ENCODE measurements at places on chromosomes 12 and 14.

DNA sequence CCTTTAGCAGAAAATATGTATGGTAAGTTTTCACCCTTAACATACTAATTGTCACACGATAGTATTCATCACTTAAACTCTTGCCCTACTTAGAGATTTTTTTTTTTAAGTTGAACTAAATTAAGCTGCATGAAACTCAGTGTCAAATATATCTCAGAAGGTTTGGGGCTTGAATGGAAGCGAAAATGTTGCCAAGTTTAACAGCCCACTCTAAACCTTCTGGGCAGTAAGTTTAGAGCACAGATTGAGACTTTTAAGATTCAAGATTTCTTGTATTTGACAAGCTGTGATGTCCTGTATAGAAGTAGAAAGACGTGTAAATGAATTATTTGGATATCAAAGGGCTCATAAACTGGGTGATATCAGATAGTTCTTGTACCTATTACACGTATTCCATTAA is 287.3 kb upstream of the FLRT2 start:
- no peak for DNase-seq

GRCh38 chr14:100017553-100017952 is 47.7 kb upstream of the EVL start:
- DNase-seq, result no peak

DNA sequence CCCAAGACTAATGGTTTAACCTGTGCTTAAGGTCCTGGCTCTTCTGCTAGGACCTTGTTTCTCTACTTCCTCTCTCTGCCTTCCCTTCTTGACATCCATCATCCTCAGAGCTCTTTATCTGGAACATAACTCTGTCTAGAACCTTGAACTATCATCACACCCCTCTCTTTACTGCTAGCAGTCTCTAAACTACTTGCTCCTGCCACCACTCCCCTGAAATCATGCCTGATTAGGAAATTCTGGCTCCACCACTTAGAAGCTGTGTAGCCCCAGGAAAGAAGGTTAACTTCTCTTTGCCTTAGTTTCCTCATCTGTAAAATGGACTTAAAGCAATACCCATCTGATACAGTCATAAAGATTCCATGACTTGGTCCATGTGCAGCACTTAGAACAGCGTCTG is 9.1 kb downstream of the SLC38A1 start:
- DNase-seq, result no peak

DNA sequence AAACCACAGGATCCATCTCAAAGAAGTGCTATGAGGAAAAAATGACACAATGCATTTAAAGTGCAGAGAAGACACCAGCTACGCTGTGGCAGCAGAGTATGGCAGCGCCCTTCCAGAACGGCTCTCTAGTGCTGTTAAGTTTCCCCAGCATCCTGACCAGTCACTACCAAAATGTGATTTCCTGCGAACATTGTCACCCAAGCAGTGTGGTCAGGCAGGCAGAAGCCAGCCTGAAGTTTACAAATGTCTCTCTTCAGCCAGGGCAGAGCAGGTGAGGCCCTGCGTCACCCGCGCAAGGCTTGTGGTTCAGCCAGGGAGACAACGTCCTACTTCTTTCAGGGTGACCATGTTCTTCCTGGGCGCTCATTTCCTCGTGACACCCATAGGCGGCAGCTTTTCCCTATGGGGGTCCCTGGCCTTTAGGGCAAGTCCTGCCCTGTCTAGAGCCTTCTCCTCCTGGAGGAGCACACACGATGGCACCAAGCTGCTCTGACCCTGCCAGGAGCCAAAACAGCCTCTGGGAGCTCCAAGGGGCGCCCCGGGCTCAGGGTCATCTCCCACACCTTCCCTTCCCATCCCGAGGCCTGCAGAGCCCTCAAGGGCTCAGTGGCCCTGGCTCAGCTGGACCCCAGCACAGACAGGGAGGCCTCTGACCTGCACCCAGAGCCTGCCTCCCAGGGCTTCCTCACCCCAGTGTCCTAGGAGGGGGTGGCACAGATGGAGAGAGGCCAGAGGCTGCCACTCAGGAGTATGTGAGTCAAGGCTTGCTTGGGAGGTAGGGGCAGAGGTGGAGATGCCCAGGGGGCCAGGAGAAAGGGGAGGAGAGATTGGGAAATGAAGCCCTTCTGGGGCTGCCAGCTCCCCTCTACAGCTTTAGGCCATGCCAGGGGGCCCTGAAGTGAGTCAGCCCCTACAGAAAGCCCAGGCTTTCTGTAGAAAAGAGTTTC is 41.9 kb downstream of the PSMA6 start:
- no peak for DNase-seq

DNA sequence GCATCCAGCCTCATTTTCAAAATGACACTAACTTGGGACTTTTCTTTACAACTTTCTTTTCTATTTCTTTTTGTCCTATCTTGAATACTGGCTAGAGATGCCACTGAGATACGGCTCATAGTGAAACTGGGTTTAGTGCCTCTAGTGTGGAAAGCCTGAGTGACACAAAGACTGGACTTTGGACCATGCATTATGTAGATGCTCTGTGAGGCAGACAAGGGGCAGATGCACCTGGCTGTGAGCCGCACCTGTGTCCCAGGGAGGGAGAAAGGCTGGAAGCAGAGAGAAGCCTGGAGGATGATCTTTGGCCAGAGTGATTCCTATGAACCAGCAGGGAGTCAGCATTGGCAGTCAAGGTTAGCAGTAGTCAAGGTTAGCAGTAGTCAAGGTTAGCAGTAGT is 852.3 kb upstream of the TMEM132C start:
- no peak for DNase-seq

DNA sequence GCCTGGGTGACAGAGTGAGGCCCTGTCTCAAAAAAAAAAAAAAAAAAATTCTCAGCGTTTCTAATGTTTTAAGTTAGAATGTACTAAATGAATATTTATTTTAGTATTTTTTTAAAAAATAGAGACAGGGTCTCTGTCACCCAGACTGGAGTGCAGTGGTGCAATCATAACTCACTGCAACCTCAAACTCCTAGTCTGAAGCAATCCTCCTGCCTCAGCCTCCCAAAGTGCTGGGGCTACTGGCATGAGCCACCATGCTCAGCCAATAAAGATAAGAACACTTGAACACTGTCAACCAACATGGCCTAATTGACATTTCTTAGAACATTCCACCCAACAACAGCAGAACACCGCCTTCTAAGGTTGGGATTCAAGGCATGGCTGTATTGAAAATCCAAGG is 5.1 kb upstream of the DYNC1H1 start:
- no peak for DNase-seq

DNA sequence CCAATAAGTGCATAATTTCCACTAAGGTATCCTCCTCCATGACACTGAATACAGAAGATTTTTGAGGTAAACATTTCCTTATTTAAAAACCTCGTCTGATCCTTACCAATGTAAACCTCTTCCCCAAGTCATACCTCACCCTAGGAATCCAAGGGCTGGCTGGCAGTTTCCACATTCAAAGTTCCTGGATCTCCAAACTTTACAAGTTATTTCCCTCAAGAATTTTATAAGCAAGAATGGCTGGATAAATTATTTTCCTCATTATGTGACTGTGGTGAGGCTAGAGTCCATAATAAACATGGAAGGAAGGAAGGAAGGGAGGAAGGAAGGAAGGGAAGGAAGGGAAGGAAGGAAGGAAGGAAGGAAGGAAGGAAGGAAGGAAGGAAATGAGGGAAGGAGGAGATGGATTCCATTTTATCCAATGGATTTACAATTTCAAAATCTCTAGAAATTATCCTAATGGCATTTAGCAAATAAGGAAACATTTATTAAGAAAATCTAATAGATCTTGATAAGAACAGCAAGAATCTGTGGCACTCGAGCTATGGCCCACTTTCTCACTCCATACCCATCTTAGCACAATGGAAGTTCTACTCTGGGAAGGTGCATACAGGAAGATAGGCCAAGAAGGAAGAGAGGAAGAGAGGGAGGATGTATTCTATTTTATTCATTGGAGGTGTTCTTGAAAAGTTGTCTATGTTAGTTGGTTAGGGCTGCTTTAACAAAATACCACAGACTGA is 477.8 kb upstream of the TMPO start:
- DNase-seq, result no peak

DNA sequence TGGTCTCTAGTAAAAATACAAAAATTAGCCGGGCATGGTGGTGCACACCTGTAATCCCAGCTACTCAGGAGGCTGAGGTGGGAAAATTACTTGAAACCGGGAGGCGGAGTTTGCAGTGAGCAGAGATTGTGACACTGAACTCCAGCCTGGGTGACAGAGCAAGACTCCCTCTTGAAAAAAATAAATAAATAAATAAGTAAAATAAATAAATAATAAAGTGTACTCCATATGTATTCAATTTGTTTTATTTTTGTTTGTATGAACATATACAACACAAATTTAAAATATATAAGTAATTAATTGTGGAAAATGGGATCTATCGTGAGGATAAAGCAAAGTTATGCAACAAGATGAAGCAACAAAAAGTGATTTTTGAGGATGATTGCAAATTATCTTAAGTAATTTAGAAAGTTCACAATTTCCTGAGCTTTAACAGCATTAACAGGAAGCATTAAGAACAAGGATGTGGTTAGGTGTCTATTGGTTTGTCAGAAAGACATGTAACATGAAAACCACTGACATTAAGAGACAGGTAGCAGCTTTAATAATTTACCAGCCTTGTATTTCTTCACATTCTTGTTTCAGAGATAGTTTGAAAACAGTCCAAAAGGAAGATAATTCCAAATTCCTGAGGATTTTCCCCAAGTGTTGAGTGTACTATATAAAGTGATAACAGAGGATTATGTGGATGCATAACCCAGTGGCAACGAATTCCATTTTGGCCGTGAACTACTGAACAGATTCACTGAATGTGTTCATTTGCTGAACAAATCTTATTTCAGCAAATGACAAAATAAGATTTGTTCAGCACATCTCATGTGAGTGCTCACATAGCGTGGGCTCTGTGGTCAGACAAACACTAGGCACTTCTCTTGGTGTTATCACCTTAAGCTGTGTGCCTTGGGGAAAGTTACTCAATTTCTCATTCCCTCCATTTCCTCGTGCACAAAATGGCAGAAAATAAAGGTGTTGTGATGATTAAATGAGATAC is 68.6 kb upstream of the RESF1 start:
- DNase-seq, result no peak

DNA sequence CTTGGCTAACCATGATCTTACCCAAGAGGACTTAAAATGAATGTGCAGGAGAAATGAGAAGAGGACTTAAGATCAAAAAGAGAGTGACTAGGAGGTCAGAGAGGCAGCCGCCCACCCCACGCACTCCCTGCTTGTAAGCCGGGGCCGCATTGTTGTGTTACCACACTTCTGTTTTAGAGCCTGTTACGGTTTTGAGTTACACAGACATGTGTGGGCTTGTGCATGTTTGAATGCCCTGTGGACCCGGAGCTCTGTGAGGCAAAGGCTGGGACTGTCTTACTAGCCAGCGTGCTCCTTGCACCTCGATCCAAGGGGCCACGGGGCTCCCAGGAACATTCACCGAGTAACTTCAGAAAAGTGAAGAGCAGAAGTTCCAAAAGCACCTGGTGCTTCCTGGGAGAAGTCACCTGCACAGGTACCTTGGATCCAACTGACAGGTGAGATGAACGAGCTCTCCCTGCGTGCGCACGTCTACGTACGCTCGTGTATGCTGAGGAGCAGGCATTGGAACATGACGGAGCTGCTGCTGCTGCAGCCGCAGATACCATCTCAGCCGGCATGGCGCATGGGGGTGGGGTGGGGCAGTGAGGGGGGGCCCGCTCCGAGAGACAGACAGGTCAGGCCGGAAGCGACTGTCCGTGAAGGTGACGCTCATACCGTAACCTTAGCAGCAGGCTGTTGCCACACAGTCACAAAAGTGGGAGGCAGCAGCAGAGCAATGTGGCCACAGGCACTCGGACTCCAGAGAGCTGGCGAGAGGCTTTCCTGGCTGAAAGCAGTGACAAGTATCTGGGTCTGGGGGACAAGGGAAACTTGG is 23.7 kb downstream of the SFSWAP start:
- DNase-seq, result no peak

GRCh38 chr14:29236848-29237247 is 470.3 kb downstream of the FOXG1 start:
- no peak for DNase-seq

- no peak for DNase-seq
Measured at GRCh38 chr14:104507443-104507842, 72.1 kb upstream of the C14orf180 start.

DNA sequence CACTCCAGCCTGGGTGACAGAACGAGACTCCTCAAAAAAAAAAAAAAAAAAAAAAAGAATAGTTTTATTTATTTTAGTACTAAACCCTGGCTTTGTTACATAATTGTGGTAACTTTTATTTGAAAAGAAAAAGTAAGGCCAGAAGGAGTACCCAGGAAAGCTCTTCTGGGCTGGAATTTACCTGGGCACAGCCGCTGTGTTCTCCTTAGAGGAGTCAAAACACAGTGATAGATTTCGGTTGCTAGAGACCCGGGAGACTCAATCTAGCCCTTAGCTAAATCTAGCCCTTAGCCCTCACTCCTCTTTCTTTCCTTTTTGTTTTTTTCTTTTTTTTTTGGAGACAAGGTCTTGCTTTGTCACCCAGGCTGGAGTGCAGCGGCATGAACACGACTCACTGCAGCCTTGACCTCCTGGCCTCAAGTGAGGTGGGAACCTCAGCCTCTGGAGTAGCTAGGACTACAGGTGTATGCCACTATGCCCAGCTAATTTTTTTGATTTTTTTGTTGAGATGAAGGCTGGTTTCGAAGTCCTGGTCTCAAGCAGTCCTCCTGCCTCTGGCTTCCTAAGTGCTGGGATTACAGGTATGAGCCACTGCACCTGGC is 49.7 kb downstream of the SYNE2 start:
- DNase-seq, result no peak

DNA sequence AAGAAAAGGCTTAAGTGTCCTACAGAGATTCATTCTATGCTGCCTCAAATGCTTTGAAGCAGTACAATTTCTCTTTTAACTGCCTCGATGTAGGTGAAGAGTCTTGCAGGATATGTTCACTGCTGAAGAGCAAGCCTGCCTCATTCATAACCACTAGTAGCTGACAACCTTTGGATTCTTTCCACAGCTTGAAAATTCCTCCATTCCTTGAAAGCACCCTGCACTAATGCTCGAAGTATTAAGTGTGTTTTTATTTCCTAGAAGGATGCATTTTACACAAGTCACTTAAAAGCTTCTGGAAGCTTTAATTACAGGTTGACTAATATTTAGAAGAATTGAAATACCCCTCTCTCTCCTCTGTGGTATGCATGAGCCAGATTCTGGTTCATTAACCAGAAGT is 429.4 kb downstream of the DIO2 start:
- no peak for DNase-seq

DNA sequence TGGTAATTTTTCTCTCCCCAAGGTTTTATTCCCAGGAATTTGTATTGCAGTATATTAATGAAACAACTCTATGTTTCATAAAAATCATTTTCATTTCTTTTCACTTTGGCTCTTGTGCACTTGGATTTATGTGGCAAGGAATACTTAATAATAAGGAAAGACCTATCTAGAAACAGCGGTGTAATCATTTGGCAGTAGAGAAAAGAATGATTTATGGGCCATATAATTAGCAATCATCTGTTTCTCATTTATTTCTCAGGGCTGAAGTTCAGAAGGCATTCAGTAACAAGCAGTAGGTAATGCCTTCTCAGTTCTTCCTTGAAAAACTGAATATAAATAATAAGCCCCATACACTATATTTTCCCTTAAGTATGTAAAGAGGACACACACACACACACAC is 172.6 kb downstream of the ANO4 start:
- DNase-seq, result no peak

GRCh38 chr14:35855876-35856481 is 29.8 kb downstream of the BRMS1L start:
- DNase-seq, result no peak
